Astrocyte of the cerebellum (primary cell): ENCODE measurements at places on chromosomes 4 and X.
A peak's percentile ranks its signal among the peaks of the same experiment; 100 is the strongest.

GRCh38 chr4:30208731-30209435, 511.3 kb upstream of the PCDH7 start:
- peak; percentile 13 for DNase-seq

- DNase-seq = peak; percentile 31
These were observed 216.8 kb upstream of the PSAPL1 start for GRCh38 chr4:7651461-7651921.

GRCh38 chrX:3638280-3638873, 75.1 kb downstream of the PRKX start:
- DNase-seq = peak; percentile 31

- no peak for DNase-seq
These were observed 343.1 kb downstream of the GRID2 start for GRCh38 chr4:92646826-92647225.

GRCh38 chr4:71004281-71004851, 10.9 kb downstream of the DCK start:
- no peak for DNase-seq

DNA sequence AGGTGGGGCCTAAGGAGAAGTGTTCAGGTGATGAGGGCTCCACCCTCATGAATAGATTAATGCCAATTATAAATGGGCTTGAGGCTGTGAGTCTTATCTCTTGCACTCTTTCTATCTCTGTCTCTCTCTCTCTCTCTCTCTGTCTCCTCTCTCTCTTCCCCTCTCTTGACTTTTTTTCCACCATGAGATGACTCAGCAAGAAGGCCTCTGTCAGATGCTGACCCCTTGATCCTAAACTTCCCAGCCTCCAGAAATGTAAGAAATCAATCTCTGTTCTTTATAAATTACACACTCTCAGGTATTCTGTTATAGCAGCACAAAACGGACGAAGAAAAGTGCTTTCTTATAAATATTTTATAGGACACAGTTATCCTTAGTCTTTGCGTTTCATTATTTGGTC, 184.9 kb upstream of the PCDH7 start:
- no peak for DNase-seq

DNA sequence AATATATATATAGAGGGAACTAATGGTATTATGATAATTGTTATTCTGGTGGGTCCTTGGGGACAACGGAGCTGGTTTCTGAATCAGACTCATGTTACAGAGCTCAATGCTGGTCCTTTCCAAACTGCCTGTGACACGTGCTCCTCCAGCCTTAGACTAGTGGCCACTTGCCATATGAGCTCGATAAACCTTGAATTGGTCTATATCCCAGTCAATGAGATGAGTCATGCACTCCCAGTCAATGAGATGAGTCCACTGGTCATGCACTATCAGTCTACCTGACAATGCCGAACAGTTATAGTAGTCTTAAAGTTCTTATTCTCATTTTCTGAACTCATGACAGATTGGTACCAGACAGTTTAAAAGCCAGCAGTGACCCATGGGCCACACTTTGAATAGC, 325.2 kb downstream of the LDB2 start:
- no peak for DNase-seq

DNA sequence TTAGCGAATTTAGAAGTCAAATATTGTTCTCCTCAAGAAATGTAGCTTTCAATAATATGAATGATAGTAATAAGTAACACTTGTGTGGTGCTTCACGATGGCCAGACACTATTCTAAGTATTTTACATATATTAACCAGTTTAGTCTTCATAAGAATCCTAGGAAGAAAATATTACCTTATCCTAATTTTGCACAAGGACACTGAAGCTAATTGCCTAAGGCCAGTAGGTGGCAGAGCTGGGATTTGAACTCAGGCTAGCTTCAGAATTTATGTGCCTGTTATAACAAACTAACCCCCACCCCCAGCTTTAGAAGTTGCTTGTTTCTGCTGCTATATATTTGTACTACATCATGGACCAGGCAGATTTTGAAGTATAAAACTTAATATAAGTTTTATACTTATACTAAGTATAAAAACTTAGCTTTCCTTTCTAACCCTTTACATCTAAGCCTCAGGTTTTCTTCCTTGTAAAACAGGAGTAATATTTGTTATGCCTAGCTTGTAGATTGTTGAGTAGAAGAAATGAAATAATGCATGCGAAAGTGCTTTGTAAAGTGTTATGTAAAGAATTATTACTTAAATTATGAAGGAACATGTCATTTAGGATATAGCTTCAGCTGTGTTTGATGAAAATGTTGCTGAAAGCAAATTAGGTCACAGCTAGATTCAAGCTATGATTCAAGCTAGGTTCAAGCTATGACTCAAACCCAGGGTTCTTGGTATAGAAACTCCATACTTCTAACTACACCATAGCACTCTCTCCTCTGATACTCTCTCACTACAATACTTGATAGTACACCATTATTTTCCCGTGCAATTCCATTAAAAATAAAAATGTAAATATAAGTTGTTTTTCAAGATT, 4.2 kb upstream of the CDS1 start:
- peak; percentile 38 for DNase-seq

- no peak for DNase-seq
These were observed 57.0 kb upstream of the SORBS2 start for GRCh38 chr4:185868983-185869382.

DNA sequence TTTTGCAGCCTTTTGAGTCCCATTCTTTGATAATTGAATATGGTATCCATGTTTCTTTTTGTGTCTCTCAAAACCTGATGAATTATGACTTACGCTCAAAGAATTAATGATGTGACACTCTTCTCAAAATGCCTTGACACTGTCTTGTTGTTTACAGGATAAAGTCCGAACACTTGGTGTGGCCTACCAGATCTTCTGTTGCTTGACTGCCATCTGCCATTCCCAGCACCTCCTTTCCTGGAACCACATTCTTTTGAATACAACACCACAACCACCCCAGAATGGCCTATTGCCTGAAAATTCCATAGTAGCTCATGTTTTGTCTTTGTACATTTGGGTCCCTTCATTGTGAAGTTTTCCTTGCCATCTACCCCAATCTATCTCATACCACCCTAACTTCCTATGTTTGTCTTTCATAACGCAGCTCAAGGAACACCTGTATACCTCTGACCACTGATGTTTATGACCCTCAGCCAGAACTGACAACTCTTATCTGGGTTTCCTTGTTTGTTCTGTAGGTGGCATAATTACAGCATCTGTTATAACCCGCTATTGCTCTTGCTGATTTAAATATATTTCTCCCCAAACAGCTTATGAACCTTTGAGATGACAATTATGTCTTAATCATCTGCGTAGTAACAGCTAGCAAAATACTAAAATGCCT, 991.3 kb downstream of the RAB28 start:
- DNase-seq = no peak

GRCh38 chr4:100926039-100926717, 408.4 kb upstream of the EMCN start:
- no peak for DNase-seq

DNA sequence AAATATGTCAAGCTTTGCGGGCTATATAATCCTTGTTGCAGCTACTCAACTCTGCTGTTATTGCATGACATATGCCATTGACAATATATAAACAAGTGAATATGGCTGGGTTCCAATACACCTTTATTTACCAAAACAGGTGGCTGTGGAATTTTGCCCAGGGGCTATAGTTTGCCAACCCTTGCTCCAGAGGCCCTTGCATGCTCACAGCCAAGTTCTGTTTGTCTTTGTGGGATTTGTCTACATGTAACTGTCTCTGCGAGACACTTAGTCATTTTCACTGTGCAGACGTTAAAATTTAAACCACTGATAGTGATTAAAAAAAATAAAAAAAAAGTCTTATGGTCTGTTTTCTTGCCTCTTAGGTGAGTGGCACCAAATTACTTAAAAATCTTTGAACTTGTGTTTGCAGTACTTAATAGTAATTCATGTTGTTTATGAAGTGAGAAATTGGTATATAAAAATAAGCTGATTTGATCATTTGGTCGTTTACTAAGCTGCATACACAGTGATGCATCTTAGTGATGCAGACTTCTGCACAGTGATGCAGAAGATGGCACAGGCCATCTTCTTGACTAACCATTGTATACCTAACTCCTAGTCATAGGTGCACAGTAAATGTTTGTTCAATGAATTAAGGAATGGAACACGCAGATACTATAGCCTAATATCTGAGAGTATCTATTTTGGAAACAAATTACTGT, 170.9 kb downstream of the FRMPD4 start:
- DNase-seq = no peak

DNA sequence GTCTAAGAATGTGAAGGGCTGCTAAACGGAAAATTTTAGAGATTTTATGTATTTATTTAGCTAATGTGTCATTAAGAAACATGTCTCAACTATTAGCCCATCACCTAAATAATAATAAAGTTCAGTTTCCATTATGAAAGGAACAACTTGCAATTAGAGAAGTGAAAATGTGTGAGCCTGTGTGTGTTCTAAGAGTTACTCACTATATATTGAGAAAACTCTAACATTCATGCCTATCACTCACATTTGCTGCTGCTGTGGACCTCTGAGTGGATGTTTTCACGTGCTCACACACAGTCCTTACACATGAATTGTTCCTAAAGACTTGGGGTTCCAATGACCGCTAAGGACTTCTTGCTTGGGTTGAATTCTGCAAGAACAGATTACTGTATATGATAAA, 364.0 kb downstream of the TMA16 start:
- no peak for DNase-seq

DNA sequence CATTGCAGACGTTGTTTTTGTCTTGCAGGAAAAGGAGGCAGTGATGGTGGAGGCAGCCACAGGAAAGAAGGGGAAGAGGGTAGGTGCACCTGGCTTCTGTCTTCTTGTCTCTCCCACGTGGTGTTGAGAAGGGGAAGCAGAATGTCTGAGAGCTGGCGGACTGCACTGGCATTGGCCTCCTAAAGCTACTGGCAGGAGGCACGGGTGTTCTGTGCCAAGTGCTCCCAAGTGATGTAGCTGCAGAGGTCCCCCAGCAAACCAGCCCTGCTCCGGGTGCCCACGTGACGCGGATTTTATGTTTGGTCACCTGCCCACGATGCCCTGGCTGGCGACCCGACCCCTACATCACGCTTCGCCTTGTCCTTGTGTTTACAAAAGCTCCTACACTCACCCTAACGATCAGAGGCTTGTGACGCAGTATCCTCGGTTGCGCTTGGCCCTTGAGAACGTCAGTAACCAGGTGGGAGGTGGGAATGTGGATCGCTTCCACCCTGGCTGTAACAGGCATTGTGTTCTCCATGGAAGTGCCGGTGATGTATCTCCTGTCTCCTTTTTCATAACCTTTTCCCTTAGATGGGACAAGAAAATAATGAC, 28.5 kb upstream of the XG start:
- DNase-seq = no peak

- DNase-seq = peak; percentile 27
These were observed 156.3 kb downstream of the BCOR start for GRCh38 chrX:39941332-39941920.

GRCh38 chrX:18436017-18436416, 10.6 kb downstream of the CDKL5 start:
- DNase-seq = no peak

DNA sequence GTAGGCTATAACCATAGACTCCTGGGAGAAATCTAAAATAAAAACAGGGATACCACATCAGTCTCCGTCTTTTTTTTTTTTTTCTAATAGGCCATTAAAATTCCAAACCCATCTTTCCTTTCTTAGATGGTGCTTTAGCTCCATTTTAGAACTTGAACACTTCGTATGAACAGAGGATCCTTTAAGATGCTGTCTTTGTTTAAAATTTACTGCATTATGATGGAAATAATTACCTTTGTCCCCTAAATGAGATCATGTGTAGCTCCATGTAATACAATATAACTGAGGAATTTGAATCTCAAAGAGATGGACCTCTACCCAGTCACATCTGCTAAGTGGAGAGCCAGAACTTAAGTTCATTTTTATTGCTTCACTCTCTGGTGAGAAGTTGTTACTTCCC, 47.9 kb downstream of the CEP135 start:
- DNase-seq = no peak

GRCh38 chr4:81173213-81173612, 41.8 kb downstream of the PRKG2 start:
- no peak for DNase-seq

GRCh38 chr4:156998500-156999174, 27.0 kb upstream of the PDGFC start:
- no peak for DNase-seq

DNA sequence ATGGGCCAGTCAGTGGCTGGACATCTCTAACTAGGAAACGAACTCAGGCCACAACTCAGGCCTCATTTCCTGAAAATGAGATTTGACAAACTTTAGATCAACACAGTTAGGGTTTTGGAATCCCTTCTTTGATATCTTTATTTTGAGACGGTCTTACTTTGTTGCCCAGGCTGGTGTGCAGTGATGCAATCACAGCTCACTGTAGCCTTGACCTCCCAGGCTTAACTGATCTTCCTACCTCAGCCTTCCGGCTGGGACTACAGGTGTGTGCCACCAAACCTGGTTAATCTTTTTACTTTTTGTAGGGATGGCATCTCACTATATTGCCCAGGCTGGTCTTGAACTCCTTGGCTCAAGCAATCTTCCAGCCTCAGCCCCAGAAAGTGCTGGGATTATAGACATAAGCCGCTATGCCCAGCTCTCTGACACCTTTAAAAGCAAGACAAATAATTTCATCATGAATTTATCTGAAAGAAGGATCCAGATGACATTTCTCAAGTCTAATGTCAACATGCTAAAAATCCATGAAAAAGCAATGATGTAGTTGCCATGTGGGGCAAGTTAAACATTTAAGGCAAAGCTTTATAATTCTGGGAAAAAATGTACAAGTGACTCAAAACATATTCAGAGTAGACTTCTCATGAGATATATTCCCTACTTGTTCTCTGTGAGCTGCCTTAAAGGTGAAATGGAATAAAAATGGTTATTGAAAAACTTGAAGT, 89.1 kb upstream of the CBR4 start:
- no peak for DNase-seq

- no peak for DNase-seq
These were observed 13.0 kb downstream of the FGD1 start for GRCh38 chrX:54482839-54483593.

DNA sequence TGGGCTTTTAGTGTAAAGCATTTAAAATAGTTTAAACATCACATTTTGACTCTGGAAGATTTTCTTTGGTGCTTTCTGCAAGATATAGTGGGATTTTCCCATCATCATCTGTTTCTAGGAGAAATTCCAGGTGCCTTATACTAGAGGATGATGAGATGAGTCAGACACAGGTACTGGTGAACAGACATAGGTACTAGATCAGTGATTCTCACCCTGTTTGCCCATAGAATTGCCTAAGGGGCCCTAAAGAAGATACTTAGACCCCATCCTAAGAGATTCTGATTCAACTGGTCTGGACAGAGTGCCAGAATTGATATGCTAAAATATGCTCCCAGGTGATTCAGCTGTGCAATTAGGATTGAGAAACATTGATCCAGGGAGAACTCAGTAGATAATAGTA, 9.7 kb downstream of the TSPAN7 start:
- no peak for DNase-seq

DNA sequence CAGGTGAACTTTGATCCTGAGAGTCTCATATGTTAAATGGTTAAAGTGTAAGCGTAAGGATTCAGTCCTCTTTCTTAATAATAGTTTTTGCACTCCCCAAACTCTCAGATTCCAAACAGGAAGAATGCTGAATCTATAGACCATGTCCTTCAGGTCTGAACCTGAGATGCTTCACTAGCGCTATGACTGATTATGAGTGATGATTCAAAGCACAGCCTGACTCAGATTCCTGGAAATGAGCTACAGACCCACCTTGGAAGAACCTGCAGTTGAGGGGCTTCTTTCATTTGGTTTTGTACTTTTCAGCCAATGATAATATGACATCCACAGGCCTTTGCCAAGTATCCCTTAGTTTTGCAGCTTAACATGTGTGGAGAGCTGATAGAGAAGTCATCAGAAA, 1.4 kb downstream of the EDNRA start:
- no peak for DNase-seq
